ENCODE measurements at places on chromosomes 11 and 22.

DNA sequence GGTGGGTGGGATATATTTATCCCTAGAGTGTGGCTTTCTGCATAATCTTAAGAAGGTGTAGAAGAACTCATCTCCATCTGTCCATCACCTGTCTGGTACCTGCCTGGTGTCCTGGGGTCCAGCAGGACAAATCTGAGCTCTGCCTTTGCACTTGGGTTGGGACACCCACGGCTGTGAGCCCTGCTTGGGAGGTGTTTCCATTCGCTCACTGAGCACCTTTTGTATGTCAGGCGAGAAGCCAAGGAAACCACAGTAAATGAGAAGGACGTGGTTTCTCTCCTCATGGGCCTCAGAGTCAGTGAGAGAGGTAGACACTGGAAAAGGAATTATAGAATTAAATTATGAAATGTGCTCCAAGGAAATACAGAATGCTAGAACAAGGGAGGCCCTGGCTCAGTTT is 555.9 kb downstream of the MIAT start:
- no peak for DNase-seq

DNA sequence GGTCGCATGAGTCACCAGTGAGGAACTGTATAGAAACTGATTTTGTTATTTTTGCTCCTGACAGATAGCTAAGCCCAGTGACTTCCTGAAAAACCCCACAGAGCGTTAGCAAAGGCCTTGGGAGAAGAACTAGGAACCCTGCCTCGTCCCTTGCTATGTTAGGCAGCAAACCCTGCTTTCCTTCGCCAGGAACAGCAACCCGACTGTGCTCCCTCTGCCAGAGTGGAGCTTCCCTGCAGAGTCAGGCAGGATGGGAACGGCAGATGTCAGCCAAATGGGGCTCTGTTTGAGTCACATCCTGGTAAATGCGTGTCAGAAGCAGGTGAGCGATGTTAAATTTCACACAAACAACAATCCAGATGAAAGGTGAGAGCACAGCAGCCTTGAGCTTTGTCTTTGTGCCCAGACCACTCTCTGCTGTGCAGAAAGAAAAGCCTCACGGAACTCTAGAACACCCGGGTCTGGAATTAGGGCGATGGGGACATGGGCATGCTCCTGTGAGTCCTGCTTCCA is 186.6 kb downstream of the ADAMTS15 start:
- no peak for DNase-seq

- DNase-seq: no peak
These were observed 67.3 kb upstream of the CDON start for GRCh38 chr11:126129727-126130671.

DNA sequence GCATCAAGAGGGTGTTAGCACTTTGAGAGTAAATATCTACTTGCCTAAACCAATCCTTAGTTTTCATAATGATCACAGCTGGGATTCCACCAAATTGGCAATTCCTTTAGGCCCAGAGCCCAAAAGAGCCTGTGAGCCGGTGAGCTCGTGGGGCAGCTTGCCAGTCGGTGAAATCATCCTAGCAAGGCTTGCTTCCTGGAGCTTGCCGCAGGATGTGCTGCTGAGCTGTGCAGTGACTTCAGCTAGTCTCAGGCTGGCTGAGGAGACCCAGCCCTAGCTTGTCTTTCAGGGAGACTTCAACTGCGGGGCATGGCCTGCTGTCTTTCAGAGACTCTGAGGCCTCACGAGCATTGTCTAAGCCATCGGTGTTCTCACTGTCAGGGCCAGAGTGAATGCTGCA is 73.6 kb upstream of the SUSD2 start:
- DNase-seq: peak; percentile 38

GRCh38 chr11:41497974-41498373 is 38.5 kb upstream of the LRRC4C start:
- no peak for DNase-seq

GRCh38 chr11:114200351-114201133 is 95.7 kb upstream of the NNMT start:
- no peak for DNase-seq

DNA sequence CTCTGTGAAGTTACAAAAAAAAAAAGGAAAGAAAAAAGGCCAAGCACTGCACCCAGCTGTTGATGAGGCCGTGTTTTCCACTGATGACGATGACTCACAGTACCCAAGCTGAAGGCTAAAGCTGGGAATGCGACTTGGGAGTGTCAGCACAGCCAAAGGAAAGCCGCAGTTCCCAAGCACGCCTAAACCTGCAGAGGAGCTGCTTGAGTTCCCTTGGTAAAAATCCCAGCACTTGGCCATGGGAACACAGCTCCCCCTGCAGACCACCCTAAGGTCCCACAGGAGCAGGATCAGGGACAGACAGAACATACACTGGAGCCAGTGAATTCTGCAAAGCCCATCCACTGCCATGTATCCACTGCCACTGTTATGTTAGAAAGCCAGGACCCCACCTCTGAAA is 39.9 kb downstream of the SERGEF start:
- DNase-seq: no peak

DNA sequence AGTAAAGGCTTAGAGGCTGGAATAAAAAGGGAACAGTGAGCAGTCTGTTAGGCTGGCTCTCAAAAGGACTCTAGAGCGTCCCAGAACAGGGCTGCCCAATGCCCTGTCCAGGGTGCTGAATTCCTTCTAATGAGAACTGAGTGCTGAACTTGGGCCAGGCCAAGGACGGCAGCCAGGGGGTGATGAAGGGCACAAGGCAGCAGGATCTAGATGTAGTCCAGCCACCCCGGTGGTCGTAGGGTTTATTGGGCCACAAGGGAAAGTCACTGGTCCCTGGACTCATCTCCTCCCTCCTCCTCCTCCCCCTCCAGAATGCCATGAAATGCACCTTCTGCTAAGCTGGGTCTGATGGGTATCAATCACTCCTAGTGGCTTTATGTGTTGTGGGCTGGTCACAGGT is 19.2 kb downstream of the NPTXR start:
- DNase-seq: no peak

DNA sequence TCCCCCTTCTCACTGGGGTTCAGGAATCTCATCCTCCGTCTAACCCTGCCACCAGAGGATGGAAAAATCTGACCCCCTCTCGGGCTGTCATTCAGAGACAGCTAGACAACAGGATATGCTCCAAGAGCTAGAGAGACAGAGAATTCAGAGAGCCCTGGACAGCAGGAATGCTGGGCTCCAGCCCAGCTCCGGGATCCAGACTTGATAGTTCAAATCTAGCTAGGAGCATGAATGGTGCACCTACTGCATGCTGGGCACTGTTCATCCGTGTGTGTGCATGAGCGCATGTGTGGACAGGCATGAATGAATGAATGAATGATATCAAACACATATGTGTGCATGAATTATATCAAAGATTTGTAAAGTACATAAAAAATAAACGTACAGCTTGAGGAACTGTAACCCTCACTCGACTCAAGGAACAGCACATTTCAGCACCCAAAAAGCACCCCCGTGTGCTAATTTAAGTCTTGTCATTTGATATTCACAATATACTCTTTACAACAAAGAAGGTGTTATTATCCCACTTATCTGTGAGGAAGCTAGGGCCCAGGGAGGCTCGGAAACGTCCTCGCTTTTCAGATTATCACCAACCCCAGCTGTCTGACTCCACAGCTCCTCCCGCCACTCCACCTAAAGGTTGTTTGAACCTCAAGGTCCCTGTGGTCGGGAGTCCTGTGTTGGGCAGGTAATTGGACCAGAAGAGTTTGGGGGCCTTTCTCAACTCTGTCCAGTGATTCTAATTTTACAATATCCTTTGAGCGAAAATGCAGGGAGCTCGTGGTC is 640 bp upstream of the VSIG10L2 start:
- DNase-seq: no peak

DNA sequence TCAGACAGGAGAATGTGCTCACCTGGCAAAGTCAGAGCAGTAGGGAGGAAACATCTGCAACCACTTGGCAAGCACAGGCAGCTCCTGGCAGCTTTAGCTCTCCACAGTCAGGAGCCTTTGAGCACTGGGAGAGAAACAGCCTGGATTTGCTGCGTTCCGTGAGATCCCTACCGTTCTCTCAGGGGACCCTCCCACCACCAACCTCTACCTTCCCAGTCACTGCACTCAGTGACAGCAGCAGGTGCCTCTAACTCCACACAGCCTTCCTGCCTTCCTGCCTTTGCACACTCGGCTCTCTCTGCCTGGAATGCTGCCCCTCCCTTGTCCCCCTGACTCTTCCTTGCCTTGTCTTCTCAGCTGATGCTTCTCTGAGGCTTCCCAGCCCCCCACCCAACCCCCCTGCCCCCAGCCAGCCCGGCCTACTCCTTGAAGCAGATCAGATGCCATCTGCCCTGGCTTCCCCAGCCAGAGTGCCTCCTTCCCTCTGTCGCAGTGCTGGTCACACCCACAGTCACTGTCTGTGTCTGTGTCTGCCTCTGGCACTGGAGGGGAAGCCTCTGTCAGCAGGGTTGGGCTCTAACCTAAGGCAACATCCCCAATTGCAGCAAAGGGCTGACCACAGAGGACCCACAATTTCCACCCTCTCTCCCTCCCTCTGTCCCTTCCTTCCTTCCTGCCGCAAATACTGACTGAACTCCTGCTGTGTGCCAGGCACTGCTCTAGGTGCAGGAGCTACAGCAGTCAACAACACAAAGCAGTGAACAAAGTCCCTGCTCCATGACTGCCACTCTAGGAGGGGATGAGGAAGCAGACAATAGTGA is 14.9 kb upstream of the TSKU start:
- DNase-seq: no peak

GRCh38 chr11:76246271-76246933 is 40.1 kb upstream of the WNT11 start:
- DNase-seq: no peak

- DNase-seq: no peak
These were observed at the start of gene ADORA2A for GRCh38 chr22:24427500-24428164. TSS of gene ADORA2A (plus strand) at chr22:24427599. CDS start at chr22:24433405, 5,806 bp downstream.

DNA sequence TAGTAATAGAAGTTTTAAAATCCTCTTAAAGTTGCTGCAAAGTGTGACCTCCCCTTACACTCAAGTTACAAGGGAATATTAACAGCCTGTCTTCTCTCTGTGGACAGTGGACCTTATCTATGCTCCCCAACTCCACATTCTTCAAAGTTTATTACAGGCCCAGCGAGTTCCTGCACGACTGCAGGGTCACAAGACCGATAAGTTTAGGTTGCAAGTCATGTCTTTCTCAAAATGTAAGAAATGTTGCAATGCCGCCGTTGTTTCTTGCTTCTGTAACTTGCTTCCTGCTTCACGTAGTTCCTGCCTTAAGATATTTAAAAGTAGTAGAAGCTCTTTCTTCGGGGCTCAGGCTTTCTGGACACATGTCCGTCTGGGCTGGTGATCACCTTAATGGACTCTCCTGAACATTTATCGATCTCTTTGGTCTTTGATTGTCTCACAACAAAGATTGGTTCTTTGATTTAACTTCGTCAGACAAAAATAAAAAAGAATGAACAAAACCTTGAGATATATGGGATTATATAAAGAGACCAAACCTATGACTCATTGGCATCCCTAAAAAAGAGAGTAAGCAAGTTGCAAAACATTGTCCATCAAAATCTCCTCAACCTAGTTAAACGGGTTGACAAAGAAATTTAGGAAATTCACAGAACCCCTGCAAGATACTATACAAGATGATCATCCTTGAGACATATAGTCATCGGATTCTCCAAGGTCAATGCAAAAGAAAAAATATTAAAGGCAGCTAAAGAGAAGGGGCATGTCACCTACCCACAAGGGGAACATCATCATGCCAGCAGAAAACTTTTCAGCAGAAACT is 45.4 kb upstream of the GLYAT start:
- DNase-seq: no peak

GRCh38 chr11:113874581-113875233 is 665 bp downstream of the USP28 start:
- DNase-seq: no peak

DNA sequence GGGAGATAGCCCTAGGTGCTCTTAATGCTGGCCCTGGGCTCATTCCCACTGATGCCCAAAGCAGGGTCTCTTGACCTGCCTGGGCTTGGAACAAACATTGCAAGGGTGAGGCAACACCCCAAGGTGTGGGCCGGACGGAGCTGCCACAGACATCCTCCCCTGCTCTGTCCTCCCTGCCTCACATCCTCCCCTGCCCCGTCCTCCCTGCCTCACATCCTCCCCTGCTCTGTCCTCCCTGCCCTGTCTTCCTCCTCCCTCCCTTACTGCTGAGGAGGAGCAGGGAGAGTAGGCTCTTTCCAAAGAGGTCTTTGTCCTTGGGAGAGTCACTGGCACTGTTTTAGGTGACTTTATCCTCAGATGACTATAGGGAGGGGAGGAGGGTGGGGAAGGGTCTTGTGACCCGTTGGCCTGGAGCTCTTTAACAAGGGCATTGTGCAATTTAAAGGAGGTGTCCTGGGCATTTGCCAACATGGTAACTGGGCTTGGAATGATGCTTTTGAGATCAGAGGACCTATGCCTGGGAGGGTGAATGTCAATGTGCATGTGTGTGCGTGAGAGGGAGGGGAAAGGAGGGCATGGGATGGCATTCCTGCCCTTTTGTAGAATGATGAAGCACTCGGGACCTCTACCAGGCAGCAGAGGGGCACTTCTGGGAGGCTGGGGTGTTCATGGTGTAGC is 700 bp downstream of the FAM180B start:
- no peak for DNase-seq

- no peak for DNase-seq
These were observed 86.2 kb downstream of the CACNA1I start for GRCh38 chr22:39656495-39657490.

DNA sequence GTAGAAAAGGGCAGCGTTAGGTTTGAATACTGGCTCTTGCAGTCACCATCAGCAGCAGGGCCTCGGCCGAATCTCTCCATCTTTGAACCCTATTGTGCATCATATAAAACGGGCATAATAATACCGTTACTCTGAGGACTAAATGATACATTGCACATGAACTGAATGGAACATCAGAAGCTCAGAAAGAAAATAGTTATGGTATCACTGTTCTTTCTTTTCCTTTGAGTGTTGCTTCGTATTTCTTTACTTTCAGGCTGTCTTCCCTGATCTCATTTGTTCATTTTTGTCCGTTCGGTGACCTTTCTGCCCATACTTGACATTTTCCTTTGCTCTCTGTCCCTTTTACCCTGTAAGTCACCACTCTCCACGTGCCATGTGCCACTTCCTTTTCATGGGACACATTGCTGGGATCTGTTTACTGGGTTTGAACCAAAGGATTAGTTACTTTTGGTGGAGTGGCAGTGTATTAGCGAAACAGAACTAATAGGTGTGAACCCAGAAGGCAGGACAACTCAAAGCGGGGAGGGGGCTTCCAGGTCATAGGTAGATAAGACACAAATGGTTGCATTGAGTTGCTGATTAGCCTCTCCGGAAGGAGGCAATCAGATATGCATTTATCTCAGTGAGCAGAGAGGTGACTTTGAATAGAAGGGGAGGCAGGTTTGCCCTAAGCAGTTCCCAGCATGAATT is 717 bp upstream of the ZNF202 start:
- DNase-seq: no peak

- DNase-seq: no peak
These were observed 32.9 kb downstream of the LRRC32 start for GRCh38 chr11:76637491-76638269.

GRCh38 chr11:126695293-126695692 is 305.3 kb downstream of the KIRREL3 start:
- no peak for DNase-seq

- peak; percentile 19 for DNase-seq
These were observed 6.1 kb downstream of the MPEG1 start for GRCh38 chr11:59206635-59207034.

Measured in amygdala (tissue), 56 donors.